ENCODE measurements at places on chromosomes 5 and 9. TPM values are rescaled to one million over a fixed set of nuclear protein-coding genes. Genes with fewer than 3 reads are reported as not detected.

Gene PTGES
- polyA plus RNA-seq: 3.4 TPM

Gene CCL21
- polyA plus RNA-seq: 21.8 TPM

Gene RNF208
- polyA plus RNA-seq: 13.2 TPM

Gene GABBR2
- polyA plus RNA-seq: 4.5 TPM

Gene FOXD4L5
- 0.24 TPM for polyA plus RNA-seq

Gene ATP6V1G1
- polyA plus RNA-seq: 236 TPM

All from renal cortex interstitium (tissue), 15 donors.